ENCODE measurements at places on chromosomes 11 and 22.

GRCh38 chr11:124900464-124900863 lies 2.8 kb upstream of the ROBO4 start:
- peak; percentile 46 for DNase-seq

DNA sequence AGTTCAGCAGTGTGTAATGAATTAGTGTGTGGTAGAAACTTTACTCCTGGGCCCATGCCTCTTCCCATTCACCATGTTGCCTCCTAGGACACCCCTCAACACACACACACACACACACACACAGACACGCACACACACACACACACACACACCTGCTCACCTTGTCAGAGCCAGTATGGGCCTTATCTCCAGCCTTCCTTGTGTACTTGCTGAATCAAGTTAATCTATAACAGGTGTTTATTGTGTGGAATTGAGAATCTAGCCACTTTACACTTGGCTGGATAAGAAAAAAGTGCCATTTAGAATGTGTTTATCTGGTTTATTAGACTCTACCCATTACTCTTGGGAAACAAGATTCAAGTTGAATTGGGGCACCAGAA lies 14.5 kb upstream of the ZDHHC13 start:
- DNase-seq = no peak

DNA sequence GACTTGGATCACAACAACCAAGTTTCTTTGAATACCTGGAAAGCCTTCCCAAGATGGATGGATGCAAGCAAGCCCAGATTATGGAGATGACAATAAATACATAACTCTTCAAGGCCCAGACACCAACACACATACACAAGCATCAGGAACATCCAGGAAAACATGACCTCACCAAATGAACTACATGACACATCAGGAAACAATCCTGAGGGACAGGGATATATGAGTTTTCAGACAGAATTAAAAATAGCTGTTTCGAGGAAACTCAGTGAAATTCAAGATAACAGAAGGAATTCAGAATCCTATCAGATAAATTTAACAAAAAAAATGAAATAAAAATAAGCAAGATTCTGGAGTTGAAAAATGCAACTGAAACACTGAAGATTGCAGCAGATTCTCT lies 659.4 kb downstream of the METTL15 start:
- no peak for DNase-seq

DNA sequence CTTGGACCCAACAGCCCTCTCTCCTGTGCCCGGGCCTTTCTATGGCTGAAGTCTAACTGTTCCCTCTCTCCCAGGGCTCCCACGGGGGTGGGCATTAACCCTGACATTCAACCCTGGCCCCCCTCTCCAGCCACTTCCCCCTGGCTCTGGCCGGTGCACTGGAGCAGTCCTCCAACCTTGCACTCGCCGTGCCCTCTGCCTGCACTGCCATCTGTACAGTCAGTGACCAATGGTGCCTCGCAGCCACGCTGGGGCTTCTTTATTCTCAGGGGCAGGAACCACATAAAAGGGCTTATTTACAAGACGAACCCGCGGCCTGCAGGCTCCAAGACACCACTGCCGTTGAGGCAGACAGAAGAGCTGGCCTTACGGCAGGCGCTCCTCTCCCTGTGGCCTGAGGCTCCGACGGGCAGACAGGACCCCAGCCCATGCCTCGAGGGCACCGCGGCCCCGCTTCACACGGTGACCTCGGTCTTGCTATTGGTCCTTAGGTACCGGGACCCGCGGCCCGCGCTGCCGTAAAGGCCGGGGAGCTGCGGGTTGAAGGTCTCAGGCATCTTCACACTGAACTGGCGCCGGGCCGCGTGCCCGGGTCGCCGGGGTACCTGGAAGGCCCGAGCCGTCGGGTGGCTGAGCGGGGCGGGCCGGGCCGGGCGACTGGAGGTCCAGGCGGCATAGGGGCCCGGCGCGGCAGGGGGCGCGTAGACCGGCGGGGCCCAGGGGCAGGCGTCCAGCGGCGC lies 5.4 kb downstream of the SHISA8 start:
- DNase-seq = no peak

DNA sequence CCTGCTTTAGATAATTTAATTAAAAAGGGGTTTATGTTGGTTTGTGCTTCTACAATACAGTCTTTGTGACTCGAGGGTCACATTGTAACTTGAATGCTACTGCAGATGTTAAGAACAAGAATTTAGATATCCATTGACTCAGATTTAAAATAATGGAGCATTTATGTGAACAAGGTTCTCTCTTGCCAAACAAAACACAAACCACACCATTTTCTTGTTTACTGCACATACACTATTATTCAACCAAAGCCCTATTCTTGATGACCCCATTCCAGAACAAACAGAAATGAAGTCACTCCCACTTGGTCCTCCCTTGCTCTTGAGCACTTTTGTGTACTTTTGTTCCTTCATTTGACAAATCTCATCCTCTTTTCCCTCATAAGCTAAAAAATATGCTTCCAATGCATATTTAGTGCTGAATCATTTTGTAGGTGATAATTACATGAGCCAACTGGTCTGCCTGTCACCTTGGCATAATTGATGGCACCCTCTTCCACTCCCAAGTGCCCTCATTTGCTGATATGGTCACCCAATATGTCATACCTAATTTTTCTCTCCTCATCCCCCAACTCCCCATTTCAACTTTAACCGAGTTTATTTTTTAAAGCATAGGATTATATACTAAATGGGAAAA lies 2.8 kb downstream of the C11orf71 start:
- no peak for DNase-seq

DNA sequence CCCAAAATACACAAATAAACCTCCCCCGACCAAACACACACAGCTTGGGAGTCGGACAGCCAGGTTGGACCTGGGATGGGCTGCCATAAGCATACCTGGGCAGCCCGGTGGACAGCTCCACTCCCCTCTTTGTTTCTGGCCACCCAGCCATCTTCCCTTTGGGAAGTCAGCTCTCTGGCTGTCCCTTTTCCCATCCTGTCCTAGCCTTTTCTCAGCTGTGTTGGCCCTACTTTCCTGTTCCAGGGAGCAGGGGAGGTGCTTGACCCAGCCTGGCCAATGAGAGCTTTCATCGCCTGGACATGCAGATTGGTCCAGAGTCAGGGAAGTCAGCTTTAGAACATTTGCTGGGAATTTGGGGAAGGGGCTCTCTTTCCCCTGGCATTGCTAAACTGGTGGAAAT lies 68.7 kb upstream of the NECTIN1 start:
- DNase-seq = no peak

- DNase-seq = no peak
These were observed 12.3 kb downstream of the NARS2 start for GRCh38 chr11:78562398-78562797.

DNA sequence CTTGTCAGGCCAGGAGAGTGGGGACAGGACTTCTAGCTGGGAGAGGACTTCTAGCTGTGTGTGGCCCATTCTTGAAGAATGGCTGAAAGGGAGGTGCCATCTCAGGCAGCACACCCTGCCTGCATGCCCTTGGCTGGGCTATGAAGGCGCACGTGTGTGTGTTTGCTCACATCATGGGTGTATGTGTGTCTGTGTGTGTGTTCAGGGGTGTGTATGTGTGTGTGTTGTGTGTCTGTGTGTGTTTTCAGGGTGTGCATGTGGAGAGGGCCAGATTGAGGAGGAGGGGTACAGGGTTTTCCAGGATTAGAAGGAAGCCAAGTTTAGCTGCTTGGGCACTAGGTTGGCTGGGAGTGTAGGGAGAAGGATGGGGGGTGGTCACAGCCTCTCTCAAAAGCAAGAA lies 16.6 kb downstream of the TP53I11 start:
- DNase-seq = no peak

GRCh38 chr22:21015466-21016006 lies 571 bp downstream of the P2RX6 start:
- no peak for DNase-seq

DNA sequence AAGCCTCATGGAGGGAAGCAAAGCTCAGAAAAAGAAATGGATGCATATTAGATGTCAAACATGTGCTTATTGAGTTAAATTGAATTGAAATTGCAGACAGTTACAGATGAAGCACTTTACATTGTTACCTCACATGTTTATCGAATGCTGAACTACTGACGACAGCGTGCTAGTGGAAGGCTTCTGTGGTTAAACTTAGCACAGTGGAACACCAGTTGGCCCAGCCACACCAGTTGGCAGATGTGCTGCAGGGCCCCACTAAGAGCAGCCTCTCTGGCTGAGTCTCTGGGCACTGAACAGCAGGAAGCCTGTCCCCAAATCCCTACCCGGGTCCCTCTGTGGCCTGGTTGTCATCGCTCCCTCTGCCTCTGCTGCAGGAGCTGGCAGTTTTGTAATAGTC lies 242.1 kb downstream of the NTM start:
- no peak for DNase-seq

- DNase-seq = no peak
These were observed 1.0 kb downstream of the PCNX3 start for GRCh38 chr11:65616575-65617001.

GRCh38 chr22:41683616-41684015 lies 5.1 kb downstream of the SNU13 start:
- no peak for DNase-seq

- no peak for DNase-seq
These were observed 4.6 kb upstream of the CABP7 start for GRCh38 chr22:29715240-29715639.

- no peak for DNase-seq
These were observed 217.8 kb downstream of the FAM76B start for GRCh38 chr11:95571718-95572260.

DNA sequence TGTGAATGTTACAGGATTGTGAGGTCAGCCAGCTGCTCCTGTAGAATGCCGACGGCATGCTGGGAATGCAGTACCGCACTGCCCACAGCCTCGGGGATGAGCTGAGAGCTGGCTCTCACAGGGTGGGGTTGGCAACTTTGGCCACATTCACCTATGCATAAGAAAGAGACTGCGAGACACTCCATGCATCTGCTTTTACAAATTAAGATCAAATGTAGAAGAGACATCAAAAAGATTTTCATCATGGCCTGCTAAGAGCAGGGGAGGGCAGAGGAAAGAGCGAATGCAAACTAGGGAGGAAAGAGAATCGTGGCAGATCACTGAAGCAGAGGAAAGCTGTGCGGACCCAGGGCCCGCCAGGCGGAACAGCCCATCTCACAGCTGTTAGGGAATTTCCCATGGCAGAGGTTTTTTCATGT lies 49.8 kb upstream of the SPATA19 start:
- DNase-seq = no peak

GRCh38 chr22:21683401-21683811 lies 17.6 kb downstream of the PPIL2 start:
- DNase-seq = no peak

- no peak for DNase-seq
These were observed 17.7 kb upstream of the SLC5A12 start for GRCh38 chr11:26739366-26740073.

DNA sequence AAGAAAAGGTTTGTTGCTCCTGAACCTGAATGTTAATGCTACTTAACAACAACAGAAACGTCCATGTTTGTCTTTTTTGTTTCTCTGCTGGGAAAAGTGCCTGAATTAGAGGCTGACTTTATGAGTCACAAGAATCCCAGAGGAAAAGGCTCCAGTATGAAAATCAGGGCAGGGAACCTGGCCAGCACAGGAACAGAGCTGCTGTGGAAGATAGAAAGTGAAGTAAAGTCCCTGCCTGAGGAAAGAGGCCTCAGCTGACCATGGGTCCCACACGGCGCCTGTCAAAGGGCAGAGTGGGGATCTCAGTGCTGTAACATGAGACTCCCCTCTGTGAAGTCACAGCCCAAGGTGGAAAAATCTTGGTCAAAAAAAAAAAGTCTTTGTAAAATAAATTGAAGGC lies 632.3 kb upstream of the CCDC90B start:
- DNase-seq = no peak

DNA sequence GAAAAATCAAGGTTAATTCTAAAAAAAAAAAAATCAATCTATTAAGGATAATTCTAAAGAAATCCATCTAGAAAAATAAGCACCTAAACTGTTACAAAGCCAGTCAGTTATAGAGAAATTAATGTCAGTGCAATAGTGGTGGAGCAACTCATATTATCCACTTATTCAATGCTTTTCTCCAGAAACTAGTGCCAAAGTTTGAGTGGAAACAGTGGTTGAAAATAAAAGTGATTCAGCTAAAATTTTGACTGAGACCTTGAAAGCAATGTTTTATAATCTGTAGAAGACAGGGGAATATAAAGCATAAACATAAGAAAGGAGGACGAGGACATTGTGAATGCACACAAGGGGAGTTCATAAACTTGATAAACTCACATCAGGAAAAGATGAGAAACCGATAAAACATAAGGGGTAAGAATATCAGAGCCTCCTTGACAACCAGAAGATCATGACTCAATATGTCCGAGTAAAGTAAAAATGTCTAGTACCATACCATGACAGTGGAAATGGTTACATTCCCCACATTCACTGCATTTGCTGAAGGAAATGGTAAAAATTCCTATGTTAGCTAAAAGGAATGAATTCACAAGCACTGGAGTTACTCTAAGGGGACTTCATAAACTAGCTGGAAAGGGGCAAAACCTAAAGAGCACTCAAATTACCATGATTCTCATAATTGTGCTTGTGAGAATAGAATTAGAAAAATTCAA lies 58.7 kb upstream of the SLC5A12 start:
- no peak for DNase-seq

DNA sequence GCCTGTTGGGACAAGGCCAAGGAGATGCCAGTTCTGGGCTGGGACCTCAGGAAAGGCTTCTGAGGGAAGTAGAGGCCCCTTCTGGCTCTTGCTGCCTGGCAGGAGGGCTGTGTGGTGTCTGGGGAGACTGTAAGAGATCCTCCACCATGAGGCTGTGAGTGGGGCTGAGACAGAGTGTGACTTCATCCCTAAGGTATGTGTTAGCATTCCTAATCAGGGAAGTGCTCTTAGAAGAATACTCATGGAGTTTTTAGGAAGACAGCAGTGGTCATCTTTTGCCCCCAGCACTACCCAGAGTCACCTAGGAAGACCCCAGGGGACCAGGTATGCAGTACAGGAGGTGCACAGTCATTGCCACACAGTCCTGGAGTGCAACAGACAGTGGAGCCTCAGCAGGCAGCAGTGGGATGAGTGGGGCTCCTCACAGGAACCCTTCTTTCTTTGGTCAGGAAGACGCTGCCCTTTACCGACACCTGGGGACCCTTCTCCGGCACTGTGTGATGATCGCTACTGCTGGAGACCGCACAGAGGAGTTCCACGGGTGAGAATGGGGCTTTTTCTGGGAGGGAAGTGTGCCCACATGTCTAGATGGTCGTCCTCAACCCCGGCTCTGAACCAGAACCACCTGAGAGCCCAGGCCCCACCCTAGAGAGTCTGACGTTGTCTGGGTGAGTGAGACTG lies 2.8 kb downstream of the RIC8A start:
- DNase-seq = no peak

- peak; percentile 17 for DNase-seq
These were observed 14.8 kb downstream of the PLEKHB1 start for GRCh38 chr11:73661035-73661628.

- DNase-seq = no peak
These were observed 22.8 kb upstream of the HMOX1 start for GRCh38 chr22:35357883-35358621.

- DNase-seq = no peak
These were observed 66.1 kb downstream of the STK33 start for GRCh38 chr11:8527939-8528338.

GRCh38 chr11:16310943-16311342 lies 45.4 kb downstream of the SOX6 start:
- DNase-seq = no peak

- DNase-seq = no peak
These were observed 1031.2 kb downstream of the BRD1 start for GRCh38 chr22:48796310-48797015.

- no peak for DNase-seq
These were observed 53.2 kb downstream of the MN1 start for GRCh38 chr22:27748349-27748748.

Measured in AG09309 (cell line).